GM23338 (cell line): ENCODE measurements at places on chromosomes 2 and 18.

GRCh38 chr2:118978064-118978463 is 36.1 kb downstream of the MARCO start:
- no peak for DNase-seq

- no peak for DNase-seq
These were observed 234.9 kb upstream of the RASGRP3 start for GRCh38 chr2:33241581-33241980.

- DNase-seq: peak; percentile 11
These were observed 155.3 kb upstream of the CDH19 start for GRCh38 chr18:66759050-66759828.

DNA sequence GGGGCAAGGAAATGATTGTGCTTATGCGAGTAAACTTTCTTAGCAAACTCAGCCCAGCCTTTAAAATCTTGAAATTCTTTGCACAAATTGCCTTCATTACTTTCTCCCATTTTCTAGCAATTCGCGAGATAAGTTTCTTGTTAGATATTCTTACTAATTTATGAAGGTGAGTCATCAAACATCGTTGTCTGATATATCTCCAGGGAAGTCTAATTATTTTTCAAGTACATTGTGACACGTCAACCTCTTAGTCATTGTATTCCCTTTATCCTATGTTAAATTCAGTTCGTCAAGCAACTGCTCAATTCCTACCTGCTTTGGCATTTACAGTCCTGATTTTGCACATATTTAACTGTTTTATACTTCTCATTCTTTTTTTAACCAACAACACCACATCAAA is 854.5 kb upstream of the CRIM1 start:
- no peak for DNase-seq

DNA sequence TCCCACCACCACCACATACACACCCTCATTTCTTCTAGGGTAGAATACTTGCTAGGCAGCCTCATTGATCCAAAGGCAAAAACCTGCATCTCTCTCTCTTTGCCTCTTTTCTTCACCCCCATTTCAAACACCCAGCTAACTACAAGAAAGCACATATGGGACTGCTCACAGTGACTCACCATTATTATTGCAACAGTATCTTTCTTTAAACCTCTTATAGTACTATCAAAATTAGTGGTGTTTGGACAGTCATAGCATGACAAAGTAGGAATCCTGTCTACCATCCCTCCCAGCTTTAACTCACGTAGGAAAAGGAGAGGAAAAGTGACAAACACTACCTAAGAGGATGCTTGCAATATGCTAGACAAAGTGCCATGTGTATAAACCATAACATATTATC is 422.5 kb upstream of the CRIM1 start:
- DNase-seq: no peak

- no peak for DNase-seq
These were observed 59.0 kb upstream of the ZNF532 start for GRCh38 chr18:58805467-58806187.

DNA sequence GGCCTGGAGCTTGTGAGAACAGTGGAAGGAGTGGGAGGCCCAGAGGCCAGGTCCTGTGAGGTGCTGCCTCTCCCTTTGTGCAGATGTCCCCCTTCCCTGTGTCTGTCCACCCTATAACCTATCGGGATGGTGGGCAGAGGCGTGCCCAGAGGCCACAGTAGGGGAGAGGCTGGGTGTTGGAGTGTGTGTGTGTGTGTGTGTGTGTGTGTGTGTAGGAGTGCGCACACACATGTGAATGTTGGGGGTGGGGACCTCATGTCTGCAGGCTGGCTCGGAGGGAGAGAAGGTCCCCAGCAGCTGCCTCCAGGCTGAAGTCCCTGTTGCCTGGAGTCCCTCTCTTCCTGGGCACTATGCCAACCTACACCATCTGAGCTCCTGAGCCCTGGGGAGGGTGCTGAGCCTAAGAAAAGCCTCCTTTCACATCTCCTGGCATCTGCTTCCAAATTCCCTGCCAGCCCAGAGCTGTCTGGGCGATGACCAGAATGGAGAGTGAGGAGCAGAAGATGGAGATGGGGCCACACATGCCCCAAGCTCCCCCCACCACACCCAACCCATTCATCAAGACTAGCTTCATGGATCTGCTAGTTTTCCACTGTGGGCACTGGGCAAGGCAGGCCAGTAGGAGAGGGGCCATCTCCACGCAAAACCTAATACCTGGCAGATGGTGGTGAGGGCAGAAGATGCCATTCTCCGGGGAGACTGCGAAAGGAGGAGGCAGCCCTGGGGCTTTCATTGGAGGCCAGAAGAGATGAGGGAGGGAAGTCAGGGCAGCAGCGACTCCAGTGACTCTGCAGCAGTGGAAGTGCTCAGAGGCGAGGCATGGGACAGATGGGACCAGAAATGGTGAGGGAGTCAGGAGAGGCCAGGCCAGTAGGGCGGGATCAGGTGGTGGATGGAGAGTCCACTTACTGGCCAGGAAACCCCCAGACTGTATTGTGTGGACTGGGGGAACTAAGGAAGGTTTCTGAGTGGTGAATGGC is 20.3 kb downstream of the KCNK3 start:
- DNase-seq: no peak

GRCh38 chr2:145939949-145940348 is 1420.0 kb upstream of the ZEB2 start:
- no peak for DNase-seq

- DNase-seq: no peak
These were observed 432.7 kb upstream of the TRIB2 start for GRCh38 chr2:12284037-12284436.

GRCh38 chr2:96163768-96164429 is 18.7 kb upstream of the DUSP2 start:
- no peak for DNase-seq

DNA sequence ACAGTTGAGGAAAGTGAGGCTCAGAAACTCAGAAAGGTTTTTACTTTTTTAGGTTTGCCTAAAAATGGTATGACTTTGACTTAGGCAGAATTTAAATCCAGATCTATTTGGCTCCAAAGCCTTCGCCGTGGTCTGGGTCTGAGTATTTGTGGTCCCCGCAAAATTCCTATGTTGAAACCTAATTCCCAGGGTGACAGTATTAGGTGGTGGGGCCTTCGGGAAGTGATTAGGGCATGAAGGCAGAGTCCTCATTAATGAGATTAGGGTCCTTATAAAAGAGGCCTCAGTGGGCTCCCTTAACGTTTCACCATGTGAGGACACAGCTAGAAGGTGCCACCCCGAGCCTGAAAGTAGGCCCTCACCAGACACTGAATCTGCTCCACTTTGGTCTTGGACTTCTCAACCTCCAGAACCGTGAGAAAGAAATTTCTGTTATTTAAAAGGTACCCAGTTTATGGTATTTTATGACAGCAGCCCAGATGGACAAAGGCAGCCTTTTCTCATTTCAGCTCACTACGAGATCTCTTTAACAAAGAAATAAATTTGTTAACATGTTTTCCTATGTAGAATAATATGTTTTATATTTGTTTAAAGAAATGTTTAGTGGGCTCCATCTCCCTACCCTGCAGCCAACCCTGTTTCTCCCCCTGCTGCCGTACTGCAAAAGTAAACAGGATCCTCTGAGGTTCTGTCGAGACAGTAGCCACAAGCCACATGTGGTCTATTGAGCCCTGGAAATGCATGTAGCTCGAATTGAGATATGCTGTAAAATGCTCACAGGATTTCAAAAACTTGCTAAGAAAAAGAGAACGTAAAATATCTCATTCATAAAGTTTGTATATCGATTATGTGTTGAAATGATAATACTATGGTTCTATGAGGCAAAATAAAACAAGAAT is 80.6 kb downstream of the MOGAT1 start:
- DNase-seq: no peak

GRCh38 chr18:26867471-26867870 is 2.0 kb upstream of the AQP4 start:
- DNase-seq: no peak

DNA sequence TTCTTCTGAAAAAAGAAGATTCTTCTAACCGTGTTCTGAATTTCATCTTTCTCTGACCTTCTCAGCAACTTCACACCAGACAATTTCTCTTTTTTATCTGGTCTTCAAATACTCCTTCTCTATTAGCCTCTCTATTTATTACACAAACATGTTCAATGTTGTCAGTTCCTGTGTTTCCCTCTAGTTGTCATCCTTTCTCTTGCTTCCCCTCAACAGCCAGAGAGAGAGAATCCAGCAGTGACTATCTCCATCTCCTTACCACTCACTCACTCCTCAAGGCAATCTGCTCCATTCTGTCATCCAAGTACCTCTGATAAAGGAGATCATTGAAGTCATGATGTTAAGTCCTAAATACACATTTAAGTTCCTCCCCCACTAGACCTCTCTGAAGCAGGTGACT is 491.9 kb upstream of the CHAC2 start:
- no peak for DNase-seq

DNA sequence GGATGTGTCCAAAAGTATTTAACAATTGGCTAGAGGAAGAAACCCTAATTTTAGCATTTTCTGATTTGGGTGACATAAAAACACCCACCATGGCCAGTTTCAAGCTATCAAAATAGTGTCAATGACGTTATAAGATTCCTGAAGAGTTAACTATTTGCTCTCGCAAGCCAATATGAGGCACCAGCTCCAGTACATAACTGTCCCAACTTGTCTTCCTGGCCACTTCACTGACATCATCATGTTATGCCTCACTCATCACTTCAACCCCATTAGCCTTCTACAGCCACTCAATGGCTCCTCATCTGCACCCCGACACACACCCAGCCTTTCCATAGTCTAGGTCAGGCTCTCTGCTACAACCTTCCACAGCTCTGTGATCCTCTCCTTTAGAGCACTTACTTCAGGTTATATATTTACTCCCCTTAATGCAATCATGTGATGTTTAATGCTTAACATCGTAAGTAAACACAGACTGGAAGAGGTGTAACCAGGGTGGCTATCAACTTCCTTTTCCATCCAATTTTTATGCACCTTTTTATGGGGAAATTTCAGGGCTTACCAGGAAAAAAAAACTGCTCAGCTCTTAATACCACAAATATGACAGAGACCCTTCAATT is 158.7 kb downstream of the VWC2L start:
- DNase-seq: no peak

GRCh38 chr2:177783091-177783490 is 289.5 kb downstream of the PDE11A start:
- DNase-seq: no peak
